ENCODE measurements at places on chromosomes 1 and 21.

- no peak for DNase-seq
Observed at GRCh38 chr1:53307037-53307436, 20.8 kb downstream of the LRP8 start.

GRCh38 chr1:58657082-58657481 lies 42.8 kb downstream of the MYSM1 start:
- DNase-seq = no peak

- no peak for DNase-seq
Observed at GRCh38 chr1:198906739-198907422, 268.0 kb downstream of the PTPRC start.

DNA sequence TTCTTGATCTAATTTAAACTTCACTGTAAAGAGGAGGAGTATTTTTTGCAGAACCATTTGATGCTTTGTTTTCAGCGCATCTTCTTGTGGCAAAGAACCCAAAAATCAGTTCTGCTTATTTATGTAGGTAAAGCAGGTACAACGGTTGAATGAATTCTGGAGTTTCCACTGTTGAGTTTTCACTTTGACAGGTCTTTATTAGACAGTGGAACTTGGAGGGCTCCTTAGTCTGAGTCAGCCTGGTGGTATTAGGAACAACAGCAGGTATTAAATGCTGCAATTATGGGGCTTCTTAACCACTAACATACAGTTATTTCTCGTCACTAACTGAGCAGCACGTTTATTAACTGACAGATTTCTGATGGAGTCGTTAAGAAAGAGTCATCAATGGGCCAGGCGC lies 1.2 kb downstream of the LRIG2 start:
- DNase-seq = no peak

GRCh38 chr1:87120779-87121178 lies 206.3 kb downstream of the HS2ST1 start:
- no peak for DNase-seq

DNA sequence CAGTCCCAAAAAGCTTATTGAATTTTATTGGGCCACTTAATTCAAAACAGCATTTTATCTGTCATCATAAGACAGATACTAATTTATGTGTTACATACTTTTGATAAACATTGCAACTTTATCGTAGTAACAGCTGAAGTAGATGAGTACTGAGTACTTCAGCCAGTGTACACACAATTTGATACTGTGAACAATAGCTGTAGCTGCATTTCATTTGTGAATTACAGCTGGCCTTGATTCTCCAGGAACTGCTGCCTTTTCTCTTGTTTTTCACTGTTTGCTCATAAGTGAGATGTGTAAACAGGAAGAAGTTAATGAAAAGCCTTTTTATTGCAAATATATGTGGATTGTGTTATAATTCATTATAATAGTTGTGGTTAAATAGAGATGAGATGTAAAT lies 10.2 kb downstream of the UAP1 start:
- no peak for DNase-seq

DNA sequence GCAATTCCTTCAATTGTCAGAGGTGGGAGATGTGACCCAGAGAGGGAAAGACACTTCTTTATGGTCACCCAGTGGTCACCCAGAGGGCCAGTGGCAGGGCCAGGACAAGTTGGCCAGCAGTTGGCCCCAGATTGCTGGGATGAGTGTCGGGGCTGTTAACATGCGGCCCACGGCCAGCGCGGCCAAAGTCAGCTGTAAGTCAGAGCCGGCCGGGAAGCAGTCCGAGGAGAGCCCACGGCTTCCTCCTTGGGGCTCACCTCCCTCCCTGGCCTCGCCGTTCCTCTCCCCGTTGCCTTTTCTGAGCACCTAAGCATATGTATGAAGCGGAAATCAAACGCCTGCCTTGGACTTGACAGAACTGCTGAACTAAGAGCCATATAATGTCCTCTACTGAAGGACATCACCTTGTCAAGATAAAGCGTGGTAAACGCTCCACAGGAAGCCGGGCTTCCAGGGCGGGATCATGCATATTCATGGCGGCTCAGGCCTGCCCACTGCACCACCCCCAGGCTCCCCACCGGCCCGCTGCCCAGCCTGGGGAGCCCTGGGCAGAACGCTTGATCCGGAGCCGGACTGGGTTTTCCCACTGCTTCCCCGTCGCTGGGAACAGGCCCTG lies 245.4 kb upstream of the POU3F1 start:
- DNase-seq = no peak

DNA sequence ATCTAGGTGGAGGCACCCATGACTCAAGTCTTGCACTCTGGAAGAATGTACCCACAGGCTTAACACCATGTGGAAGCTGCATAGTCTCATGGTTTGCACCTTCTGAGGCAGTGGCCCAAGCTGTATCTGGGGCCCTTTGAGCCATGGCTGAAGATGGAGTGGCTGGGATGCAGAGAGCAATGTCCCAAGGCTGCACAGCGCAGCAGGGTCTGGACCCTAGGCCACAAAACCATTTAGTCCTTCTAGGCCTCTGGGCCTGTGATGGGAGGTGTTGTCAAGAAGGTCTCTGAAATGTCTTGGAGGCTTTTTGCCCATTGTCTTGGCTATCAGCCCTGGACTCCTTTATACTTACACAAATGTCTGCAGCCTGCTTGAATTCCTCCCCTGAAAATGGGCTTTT lies 21.4 kb upstream of the FCRL3 start:
- DNase-seq = no peak

GRCh38 chr1:14499312-14500040 lies 99.0 kb upstream of the KAZN start:
- no peak for DNase-seq

DNA sequence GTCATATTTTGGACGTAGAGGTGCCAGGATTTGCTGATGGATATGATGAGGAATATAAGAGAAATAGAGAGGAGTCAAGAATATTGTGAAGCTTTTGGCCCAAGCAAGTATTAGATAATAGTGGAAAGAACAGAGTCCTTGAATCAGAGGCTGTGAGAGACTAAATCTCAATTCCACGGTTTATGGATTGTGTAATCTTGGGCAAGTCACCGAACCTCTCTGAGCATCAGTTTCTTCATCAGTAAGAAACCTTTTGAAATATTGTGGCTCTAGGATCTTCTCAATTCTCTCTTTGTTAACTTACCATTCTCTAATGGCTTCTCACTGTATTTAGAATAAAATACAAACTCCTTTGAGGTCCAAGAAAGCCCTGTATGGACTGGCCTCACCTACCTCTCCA lies 77.6 kb downstream of the RPS6KA1 start:
- DNase-seq = no peak

GRCh38 chr1:6666696-6667095 lies 34.9 kb downstream of the DNAJC11 start:
- no peak for DNase-seq

- no peak for DNase-seq
Observed at GRCh38 chr1:8714173-8714572, 103.3 kb downstream of the RERE start.

- no peak for DNase-seq
Observed at GRCh38 chr1:17883136-17883535, 128.0 kb downstream of the ACTL8 start.

DNA sequence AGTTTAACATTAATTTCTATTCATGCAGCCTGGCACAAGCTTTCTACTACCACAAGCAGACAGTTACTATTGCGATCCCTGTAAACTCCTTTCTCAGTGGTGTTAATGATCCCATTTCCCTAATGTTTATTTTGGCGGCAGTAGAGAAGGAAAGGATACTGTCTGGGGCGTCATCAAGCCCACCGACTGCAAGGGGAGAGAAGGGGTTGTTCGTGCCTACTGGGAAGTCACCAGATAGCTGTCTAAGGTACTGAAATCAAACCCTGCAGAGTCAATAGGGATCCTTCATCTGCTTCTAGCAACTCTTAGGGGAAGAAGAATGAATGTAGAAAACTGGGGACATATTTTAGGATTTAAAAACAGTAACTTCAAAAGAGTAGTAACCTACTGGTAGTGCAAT lies 95.2 kb upstream of the ADAR start:
- DNase-seq = no peak

- DNase-seq = no peak
Observed at GRCh38 chr1:179247923-179248322, 18.4 kb upstream of the ABL2 start.

- DNase-seq = no peak
Observed at GRCh38 chr1:246607462-246607861, 41.2 kb downstream of the CNST start.

DNA sequence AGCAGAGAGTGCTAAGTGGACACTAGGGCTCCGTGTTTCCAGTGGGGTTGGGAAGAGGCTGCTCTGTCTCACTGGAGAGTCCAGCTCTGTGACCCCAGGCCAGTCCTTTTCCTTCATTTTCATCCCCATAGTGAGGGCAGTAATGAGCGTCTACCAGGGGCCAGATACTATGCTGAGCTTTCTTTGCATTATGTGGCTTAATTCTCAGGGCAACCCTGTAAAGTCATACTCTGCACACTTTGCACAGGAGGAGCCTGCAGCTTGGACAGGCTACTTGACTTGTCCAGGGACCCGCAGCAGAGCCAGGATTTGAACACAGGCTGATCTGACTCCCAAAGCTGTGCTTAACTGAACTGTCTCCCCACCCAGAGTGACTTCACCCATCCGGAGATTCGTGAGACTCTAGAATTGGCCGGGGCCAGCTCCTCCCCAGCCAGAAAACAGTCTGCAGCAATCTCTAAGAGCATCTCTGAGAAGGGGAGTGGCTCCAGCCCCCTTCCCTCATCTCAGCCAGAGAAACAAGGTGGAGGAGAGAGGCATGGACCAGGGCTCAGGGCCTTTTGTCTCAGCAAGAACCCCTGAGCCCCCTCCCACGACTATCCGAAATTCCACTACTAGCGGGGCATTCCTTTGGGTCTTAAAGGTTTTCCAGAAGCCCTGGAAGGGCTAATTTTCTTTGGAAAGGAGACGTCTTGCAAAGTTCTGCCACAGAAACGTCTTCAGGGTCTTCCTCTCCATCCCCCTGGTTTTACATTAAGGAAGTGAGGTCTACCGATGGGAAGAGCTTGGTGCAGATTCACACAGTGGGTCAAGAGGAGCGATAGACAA lies 866 bp upstream of the FNDC5 start:
- DNase-seq = no peak

DNA sequence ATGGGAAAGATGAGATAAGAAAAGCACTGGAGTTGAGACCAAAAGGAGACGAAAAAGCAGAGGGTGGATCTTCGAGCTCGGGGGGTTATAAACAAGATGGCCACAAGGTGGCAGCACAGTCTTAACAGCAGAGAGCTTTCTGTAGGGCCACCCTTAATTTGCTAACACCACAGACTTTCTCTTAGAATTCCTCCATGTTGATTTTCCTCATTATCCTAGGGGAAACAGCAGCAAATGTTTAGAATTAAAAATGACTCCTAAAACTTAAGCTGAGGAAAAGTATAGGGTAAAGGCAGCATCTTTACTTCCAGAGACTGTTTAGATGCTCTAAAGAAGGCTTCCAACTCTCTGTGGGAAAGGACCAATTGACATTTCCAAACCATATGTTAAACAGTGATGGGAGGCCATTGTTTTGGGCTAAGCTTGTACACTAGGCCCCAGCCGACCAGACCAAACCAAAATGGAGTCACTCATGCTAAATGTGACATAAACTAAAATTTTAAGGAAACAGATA lies 2.5 kb upstream of the APOBEC4 start:
- DNase-seq = peak; percentile 65

DNA sequence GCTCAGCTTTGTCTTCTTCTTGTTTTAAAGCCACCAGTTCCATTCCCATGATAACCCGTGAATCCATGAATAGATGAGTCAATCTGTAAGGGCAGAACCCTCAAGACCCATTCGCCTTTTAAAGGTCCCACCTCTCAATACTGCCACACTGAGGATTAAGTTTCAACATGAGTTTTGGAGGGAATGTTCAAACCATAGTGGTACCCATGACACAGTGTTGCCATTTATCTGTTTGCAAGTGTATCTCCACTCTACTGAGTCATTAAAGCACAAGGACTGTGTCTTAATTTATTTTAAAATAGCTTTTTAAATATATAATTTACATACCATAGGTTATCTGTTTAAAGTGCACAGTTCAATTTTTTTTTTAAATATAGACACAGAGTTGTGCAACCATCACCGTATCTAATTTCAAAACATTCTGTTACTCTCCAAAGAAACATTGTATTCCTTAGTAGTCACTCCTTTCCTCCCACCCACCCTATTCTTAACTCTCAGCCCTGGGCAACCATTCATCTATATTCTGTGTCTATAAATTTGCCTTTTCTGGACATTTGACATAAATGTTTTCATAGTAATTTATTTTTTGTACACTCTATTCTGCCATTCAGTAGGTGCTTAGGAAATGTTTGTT lies 4.8 kb upstream of the IL24 start:
- no peak for DNase-seq

DNA sequence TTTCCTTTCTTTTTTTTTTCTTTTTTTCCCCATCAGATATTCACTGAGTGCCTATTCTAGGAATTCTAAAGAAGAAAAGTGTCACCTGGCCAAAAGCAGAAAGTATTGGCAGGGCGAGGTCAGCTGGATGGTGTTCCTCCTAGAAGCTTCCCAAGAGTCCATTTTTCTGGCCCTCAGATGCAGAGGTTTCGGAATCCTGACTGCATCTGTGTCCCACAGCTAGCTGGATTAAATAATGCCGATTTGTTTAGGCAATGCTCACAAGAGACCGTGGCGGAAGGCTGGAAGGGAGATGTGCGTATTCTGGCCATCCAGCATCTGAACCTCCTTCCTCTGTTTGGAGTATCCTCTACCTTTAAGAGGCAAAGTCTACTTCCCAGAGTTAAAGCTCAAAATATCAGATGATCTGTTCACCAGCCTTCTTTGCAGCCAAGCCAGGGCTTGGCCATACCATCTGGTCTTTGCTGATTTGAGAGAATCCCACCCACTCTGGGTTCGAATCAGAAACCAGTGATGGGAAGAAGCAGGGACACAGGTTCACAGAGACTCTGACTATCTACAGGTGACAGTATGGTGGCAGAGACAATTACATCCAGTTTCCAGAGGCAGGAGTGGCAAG lies 5.4 kb upstream of the TENT5C start:
- no peak for DNase-seq

DNA sequence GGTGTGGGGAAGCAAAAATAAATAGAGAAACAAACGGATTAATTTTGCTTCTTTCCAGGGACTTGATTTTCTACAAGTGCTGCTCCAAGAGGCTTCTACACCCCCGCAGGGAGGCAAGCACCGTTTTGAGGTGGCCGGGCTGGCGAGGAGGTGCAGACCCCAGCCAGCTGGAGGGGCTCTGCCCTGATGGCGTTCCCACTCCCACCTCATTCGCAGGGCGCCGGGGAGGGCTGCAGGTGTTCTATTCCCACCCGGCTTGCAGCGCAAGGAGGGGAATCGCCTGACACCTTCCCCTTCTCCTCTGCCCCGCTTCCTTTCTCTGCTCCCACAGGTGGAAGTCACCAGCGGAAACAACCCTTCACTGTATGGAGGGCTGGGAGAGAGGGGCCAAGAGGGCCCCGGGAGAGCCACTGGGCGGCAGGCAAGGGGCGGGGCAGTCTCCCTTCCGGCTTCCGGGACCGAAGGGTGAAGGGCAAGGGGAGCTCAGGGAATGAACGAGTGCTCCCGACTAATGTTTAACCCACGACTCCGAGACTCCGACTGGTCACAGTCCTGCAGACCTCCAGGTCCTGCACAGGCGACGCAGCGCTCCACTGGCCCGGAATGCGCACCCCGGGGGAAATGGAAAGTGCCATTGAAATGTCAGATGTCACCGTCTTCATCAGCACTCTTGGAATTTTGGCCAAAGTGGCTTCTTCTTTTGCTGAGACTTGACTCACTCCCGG lies 29.1 kb downstream of the TEX35 start:
- no peak for DNase-seq

- DNase-seq = peak; percentile 34
Observed at GRCh38 chr1:161440312-161440894, 64.9 kb upstream of the FCGR2A start.

- DNase-seq = peak; percentile 55
Observed at GRCh38 chr1:1063945-1064831, 9.9 kb downstream of the RNF223 start.
